ENCODE measurements at places on chromosomes 5 and 9.

GRCh38 chr5:19352120-19352519 is 635.9 kb downstream of the CDH18 start:
- DNase-seq: no peak

GRCh38 chr5:168347368-168348083 is 56.1 kb downstream of the WWC1 start:
- no peak for DNase-seq

DNA sequence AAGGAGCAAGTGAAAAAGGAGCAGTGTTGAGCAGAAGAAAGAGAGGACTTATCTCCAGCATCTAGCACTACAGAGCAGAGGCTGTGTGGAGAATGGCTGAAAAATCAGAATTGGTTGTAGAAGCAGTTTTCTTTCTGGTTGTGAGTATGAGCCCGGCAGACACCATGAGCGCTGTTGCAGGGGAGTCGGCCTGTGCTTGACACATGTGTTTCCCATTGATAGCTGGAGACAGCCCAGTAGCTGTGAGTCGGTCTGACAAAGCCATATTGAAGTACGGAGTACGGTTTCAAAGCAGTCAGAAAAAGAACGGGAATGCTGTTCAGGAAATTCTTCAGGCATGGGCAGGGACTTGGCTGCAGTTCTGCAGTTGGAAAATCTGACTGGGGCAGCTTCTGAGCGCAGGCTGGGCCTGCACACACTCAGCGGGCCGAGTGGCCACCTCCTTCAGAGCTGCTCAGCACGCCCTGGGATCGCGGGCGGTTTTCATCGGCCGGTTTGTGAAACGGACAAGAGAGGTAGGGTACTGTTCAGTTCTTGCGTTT is at the start of gene SGCD:
TSS of gene SGCD (plus strand) at position 447 of the 542 bp plus-strand sequence.
- peak; percentile 88 for DNase-seq

DNA sequence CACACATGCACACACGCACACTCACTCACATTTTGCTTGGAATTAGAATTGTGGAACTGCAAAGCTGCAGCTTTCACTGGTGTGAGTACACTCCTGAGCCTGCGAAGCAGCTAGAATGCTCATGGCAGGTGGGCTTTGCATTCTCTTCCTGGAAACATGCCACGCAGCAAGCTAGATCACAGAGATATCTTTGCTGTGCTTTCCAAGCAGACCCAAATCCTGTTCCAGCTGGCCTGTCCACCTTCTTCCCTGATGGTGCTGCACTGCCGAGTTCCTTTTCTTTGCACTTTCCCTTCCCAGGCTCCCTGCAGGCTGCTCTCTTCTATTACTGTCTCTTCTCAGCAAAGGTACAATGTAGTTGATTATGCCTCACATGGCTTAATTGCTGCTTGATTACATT is 92.7 kb upstream of the CKMT2 start:
- DNase-seq: no peak

- DNase-seq: no peak
Measured at GRCh38 chr5:124860291-124860655, 113.8 kb upstream of the ZNF608 start.

All from lung (tissue), 17 donors.